NCI-H187 treated with DMSO at 0.1 percent for 48 hours (cell line): ENCODE measurements at places on chromosomes 7 and 10.

- no peak for DNase-seq
Observed at GRCh38 chr10:49761201-49761788, 828 bp downstream of the OGDHL start.

DNA sequence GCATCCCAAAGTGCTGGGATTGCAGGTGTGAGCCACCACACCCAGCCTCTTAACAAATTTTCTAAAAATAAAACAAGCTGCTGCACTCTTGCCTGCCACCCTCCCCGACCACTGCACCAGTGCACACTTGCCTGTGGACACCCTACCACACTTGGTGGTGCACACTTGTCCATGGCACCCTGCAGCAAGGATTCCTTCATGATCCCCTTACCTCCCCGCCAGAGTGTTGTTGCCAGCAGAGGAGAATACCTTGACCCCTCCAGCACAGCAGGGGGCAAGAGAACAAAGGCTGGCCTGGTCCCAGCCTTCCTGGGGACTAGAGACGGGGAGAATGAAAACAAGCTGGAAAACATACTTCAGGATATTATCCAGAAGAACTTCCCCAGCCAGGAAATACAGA is 65.9 kb upstream of the KCND2 start:
- DNase-seq, result no peak

- no peak for DNase-seq
Observed at GRCh38 chr10:114356751-114357514, 47.4 kb downstream of the AFAP1L2 start.

- DNase-seq, result no peak
Observed at GRCh38 chr10:12340371-12340770, 9.0 kb upstream of the CAMK1D start.

DNA sequence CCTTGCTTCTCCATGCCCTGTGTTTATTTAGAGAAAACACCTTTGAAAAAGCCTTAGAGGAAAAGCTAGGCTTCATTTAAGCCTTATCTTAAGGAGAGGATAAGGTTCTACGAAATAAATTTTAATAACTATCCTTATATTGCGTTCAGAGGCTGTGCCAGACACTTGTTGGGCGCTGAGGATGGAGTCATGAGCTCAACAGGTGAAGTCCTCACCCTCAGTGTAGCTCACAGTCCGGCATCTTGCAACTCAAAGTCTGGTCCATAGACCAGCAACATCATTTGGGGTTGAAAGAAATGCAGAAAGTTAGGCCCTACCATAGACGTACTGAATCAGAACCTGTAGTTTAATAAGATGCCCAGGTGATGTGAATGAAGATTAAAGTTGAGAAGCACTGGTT is 3.8 kb upstream of the STMP1 start:
- no peak for DNase-seq

- no peak for DNase-seq
Observed at GRCh38 chr10:84298057-84298456, 30.3 kb upstream of the CCSER2 start.

- peak; percentile 44 for DNase-seq
Observed at GRCh38 chr7:67484244-67484751, 487.7 kb downstream of the TYW1 start.

GRCh38 chr7:132024290-132024689 is 467.9 kb upstream of the PODXL start:
- DNase-seq, result no peak

- no peak for DNase-seq
Observed at GRCh38 chr10:114389426-114389825, 14.9 kb downstream of the AFAP1L2 start.

GRCh38 chr7:128110641-128111364 is 79.6 kb upstream of the LRRC4 start:
- DNase-seq, result no peak

- DNase-seq, result no peak
Observed at GRCh38 chr10:22712956-22713852, 1.2 kb downstream of the PIP4K2A start.

DNA sequence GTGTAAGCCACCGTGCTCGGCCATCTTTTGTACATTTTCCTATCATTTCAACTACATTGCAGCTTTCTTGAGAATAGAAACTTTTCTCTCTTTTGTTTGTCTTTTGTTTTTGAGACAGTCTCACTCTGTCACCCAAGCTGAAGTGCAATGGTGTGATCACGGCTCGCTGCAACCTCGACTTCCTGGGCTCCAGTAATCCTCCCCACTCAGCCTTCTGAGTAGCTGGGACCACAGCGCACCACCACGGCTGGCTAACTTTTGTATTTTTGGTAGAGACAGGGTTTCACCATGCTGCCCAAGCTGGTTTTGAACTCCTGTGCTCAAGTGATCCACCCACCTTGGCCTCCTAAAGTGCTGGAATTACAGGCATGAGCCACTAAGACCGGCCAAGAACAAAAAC is 31.3 kb upstream of the DAGLB start:
- no peak for DNase-seq

DNA sequence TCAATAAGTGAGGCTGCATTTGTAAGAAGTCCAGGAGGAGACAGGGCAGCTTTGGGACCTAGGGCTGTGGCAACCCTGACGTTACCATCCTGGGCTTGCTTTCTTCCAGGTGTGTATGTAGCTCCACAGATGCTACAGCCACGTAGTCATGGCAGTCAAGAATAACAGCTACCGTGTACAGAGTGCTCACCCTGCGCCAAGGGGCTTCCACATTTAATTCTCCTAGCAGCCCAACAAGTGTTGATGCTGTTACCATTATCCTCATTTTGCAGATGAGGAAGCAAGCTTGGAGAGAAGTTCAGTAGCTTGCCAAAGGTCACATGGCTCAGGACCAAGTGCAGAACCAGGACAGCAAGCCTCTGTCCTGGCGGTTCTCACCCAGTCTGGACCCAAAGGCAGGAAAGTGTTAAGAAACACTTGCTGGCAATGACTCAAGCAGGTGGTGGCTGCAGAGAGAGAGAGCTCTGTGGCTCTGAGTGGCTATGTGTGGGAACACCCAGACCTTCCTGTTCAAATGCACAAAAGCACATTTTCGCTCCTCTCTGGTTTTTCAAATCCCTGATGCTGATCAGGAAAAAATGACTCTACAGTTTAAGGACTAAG is 89.8 kb downstream of the CREM start:
- no peak for DNase-seq

DNA sequence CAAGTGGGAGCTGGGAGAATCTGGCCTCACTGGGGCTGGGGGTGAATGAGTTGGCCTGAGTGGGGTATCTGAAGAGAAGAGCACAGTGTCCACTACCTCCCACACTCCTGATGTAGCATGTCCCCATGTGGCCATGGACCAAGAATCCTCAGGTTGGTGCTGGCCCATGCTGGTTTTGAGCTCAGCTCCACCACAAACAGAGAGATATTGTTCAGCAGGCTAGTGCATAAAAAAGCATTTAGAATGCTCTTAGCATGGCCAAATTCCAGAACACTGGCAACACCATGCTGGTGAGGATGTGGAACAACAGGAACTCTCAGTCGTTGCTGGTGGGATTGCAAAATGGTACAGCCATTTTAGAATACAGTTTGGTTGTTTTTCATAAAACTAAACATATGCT is 61.4 kb downstream of the FRMPD2 start:
- no peak for DNase-seq

- DNase-seq, result peak; percentile 71
Observed at GRCh38 chr10:72334196-72334824, 20.4 kb downstream of the DNAJB12 start.

GRCh38 chr10:31074722-31075086 is 43.0 kb upstream of the ZNF438 start:
- no peak for DNase-seq

GRCh38 chr7:124942399-124942798 is 12.8 kb upstream of the POT1 start:
- DNase-seq, result no peak

DNA sequence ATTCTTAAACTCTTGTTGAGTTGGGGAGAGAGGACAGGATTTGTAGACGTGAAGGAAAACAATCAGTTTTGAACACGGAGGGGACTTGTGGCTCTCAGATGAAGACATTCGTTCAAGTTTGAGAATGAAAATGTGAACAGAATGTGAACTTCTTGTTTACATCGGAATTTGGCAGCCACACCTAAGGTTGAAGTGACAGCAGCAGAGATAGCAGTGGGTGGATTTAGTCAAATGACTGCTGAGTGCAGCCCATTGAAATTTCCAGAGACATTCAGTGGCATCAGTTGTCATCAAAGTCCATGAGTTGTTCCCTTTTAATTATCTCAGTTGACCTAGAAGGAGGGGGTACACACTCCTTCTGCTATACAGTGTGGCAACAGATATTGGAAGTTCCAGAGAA is 280.0 kb downstream of the SEMA3D start:
- no peak for DNase-seq

- no peak for DNase-seq
Observed at GRCh38 chr7:32228601-32229000, 158.4 kb upstream of the PDE1C start.

- DNase-seq, result no peak
Observed at GRCh38 chr10:32960022-32960421, 2.0 kb upstream of the ITGB1 start.

- DNase-seq, result no peak
Observed at GRCh38 chr10:127485153-127485857, 63.8 kb upstream of the NPS start.

GRCh38 chr10:2077231-2077630 is 339.9 kb upstream of the ADARB2 start:
- no peak for DNase-seq

DNA sequence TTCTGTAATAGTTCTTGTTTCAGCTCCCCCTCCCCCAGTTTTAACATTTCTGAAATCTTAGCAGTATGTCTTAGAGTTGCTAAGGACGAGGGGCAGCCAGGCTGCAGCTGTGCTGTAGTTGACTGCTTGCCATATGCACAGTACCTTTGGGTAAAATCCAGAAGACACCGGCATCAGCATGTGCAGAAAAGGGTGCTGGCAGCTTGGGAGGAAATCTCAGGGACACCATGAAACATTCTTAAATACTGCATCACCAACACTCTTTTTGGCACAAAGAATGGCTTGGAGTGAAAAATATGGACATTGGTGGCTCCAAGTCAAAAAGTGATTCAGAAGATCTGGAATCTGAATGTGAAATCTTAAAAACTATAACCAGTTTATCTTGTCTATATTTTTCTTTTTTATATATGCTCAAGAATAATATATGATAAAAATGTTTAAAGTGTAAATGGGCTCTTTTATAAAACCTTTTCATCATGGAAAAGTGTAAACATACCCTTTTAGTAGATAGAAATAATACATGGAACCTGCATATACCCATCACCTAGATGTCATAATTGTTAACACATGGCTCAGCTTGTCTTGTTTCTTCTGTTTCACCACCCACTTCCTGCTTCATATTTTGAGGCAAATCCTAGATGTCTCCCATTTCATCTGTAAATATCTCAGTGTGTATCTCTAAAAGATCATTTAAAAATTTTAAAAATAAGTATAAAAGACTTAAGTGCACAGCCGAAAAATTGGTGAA is 34.4 kb upstream of the ARMS2 start:
- DNase-seq, result no peak

DNA sequence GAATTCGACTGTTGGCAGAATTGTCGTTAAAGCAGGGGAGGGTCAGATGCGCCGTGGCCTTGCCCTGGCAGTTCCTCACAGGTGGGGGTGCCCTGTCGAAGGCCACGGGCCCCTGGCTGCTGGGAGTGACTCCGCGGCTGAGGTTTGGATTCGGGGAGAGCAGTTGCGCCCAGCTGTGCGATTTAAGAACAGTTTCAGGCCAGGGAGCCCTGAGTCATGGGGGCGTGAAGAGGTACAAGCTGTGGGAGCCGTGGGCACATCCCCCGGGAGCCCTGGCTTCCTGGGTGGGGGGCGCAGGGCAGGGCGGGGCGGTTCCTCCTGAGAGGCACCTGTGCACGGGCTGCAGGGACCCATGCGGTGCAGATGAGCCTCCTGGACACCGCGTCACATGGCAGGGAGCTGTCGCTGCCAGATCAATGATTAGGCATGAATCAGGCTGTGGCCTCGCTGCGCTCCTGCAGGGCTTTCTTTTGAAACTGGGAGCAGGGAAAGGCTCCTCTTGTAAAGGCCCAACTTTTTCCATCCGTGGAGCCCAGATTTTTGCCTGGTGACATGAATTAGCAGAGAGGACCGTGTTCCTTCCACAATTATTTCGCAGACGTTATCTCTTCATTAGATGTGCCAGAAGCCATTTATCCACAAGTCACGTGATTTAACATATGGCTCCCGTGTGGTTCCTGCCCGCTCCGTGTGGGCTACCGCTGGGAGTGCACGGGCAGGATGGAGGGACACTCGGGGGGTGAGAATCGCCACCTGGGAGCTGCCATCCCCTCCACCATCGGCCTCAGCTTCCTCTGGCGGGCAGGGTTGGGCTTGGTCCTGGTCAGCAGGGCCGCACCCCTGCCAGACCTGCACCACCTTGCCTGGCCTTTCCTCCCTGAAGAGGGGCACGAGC is 918 bp downstream of the PWWP2B start:
- no peak for DNase-seq

DNA sequence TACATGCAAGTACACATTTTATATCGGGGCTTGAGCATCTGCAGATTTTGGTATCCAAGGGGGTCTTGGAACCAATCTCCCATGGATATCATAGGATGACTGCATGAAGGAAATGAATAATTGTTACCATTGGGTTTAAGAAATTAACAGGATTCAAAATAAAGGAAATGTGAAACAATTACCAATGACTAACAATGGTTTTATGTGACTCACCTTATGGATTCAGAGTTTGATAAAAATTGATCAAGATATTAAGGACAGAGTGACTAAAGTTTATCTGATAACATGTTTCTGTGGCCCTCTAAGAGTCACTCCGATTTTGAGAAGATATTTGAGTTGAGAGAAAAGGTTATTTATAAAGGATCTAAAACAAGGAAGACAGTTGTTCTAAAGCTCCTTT is 93.0 kb upstream of the ODAD2 start:
- DNase-seq, result no peak

- DNase-seq, result no peak
Observed at GRCh38 chr10:100340948-100341847, 5.8 kb upstream of the SCD start.

DNA sequence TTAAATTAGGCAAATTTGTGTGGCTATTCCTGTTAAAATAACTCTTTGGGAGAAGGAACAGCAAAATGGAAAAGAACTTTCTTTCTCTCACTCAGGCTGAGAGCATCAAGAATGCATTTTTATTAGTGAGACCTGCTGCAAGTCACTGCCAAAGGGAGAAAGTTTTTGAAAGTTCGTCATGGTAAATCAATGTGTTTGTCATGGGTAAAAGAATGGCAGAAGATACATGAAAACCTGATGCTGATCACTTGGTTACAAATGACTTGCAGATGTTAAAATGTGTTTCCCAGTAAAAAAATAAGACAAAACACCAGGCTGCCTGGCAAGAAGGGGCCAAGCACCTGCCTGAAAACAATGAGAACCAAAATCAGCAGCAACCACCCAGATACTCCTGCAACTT is 484.7 kb upstream of the NRP1 start:
- DNase-seq, result no peak

DNA sequence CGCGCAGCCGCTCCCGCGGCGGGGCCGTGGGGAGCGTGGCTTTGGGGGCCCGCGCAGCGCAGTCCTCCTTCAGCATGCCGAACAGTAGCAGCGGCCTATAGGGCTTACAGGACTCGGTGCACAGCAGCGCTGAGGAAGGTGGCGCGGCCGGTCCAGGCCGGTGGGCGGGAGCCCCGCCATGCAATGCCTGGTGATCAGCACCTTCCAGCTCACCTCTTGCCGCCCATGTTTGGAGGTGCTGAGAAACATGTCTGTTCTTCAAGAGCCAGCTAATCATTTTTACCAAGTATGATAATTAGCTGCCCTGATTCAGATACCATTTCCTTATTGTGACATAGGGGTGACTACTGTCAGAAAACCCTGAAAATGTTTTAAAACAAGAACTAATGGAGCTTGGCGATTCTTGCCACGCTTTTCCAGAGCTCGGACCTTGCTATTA is 33.5 kb upstream of the SFTPD start:
- no peak for DNase-seq

GRCh38 chr10:76408646-76409045 is 977.2 kb downstream of the LRMDA start:
- DNase-seq, result no peak
